ENCODE measurements at places on chromosomes 1 and 21.

DNA sequence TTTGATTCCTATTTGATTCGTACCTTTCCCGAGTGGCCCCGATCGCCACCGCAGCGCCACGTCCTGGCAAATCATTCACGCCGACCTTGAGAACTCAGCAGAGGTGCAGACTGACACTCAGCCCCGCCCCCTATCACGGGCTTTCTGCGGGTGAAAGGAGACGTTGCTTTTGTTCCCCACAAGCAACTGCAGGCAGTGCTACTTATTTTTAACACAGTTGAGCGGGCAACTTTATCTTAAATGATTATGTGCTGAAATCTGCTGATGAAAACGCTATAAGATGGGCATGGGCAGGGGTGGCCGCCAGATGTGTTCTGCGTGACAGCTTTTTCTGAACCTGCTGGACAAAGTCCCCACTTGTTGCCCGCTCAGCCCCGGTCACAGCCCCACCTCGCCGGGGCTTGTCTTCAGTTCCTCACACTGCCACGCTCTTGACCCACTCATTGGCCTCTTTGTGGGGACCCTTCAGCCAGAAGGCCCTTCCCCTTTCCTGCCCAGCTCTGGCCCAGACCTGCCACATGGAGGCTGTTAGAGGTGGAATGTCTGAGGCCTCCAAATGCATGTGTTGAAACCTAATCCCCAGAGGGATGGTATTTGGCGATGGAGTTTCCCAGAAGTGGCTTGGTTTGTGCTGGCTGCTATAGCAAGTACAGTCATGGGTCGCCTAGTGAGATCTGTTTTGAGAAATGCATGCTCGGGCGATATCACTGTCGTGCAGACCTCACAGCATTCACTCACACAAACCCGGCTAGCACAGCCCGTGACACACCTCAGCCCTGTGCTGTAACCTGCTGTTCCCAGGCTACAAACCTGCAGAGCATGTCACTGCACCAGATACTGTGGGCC, 15.7 kb upstream of the PDXK start:
- no peak for DNase-seq

GRCh38 chr1:11567244-11568065, 86.8 kb downstream of the FBXO2 start:
- no peak for DNase-seq

GRCh38 chr1:24101796-24102586, 9.9 kb downstream of the MYOM3 start:
- DNase-seq = no peak

DNA sequence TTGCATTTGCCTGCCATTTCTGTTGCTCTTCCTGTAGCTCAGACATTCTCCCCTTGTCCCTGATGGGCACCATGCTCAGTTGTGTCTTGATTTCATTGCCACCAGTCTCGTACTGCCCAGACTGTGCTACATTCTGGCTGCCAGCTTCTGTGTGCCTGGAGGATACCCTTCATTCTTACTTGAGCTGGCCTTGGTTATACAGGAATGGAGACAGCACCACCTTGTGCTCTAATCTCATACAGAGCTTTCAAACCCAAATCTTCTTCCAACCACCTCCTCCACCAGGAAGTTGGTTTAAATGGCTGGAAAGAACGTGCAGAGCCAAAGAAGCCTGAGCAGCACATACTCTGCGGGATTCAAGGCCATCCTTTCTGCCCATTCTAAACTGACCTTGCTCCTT, 165.3 kb downstream of the SLC35F3 start:
- no peak for DNase-seq

GRCh38 chr1:224287714-224288113, 42.3 kb downstream of the NVL start:
- no peak for DNase-seq

DNA sequence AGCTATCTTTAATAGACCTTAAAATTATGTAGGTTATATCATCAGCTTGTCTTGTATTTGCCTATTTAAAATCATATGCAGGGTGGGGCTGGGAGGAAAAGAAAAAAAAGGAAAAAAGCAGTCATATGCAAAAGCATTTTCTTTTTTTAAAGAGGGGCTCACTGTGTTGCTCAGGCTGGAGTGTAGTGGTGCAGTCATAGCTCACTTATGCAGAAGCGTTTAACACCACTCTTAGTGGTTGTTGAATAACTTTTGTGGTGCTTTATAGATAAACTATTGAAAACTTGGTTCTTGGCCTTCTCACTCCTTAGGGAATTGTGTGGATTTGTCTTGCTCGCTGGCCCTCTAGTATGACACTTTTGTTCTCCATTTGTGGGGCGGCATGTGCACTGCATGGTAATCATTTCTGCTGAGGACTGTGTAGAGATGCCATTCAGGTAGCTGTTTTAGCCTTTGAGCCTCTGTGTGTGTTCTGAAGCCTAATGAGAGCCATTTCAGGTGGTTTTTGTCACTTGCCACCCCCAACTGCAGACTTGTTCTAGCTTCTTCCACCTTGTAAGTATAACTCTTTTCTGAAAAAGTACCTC, 77.8 kb downstream of the KIF1B start:
- no peak for DNase-seq

GRCh38 chr21:23968008-23968407, 1639.3 kb downstream of the MRPL39 start:
- DNase-seq = no peak

GRCh38 chr1:201676197-201676596, 137.3 kb downstream of the NAV1 start:
- no peak for DNase-seq

DNA sequence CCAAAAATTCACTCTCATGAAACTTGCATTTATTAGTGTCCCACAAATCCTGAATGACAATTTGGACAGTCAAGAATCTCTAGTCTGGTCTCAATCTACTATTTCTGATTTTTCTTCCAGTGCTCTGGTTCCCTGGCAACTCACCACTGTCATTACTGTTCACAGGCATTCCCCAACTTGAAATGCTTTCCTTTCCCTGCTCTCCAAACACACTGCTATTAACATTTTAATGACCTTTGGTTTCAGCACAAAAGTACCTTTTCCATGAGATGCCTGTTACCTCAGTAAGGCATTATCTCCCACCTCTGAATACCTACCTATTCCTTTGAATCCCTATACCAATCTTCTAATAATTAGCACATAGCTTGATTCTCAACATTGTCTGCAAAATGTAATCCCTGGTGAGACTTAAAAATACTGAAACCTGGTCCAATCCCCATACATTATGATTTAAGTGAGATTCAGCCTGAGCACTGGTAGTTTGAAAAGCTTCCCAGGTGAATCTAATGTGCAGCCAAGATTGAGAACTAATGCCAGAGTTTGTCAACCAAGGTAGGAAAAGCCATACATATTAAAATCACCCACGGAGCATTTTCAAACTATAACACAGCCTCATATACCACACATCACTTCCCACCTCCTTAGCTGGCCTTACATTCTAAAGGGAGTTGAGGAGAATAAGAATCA, 11.7 kb upstream of the ANGPTL3 start:
- DNase-seq = no peak

DNA sequence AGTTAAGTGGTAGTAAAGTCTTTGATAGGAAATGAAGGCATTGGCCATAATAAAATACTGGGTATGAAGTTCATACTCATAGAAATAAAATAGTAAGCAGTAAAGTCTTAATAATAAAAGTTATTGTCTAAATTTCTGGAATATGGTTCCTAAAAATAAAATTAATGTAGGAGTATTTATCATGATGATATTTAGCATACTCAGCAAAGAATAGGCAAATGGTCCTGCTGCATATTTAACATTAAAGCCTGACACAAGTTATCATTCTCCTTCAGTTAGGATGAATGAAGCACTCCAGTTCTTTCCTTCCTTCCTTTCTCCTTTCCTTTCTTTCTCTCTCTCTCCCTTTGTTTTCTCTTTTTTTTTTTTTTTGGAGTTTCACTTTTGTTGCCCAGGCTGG, 25.3 kb downstream of the PDZK1IP1 start:
- DNase-seq = no peak

- no peak for DNase-seq
Measured at GRCh38 chr1:78104322-78104721, 58.6 kb downstream of the GIPC2 start.
